ENCODE measurements at places on chromosomes 11 and 22.

DNA sequence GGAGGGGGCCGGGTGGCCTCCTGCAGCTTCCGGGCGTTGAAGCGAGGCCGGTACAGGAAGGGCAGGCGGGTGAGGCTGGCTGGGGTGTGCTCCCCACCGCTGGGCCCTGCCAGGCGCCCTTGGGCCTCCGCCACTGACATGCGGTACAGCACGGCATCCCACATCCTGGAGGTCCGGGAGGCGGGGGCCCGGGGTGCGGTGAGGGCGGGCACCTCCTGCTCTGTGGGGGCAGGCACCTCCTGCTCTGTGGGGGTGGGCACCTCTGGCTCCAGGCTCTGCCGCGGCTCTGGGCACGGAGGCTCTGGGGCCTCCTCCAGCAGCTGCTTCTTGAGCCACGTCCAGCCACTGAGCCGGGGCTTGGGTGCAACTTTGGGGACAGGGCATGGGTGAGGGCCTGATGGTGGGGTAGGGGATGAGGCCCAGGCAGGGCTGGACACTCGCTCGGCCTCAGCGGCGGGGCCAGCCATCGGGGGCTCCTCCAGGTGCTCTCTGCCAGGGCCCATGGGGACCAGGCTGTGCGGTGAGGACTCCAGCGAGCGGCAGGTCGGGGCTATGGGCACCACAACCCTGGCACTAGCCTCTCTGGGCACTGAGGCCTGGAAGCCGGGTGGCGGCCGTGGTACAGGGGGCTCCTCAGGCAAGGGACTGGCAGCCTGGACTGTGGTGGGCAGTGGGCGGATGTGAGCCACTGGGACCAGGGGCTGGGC lies 2.3 kb downstream of the PRR33 start:
- DNase-seq, result peak; percentile 89

GRCh38 chr11:69286374-69287371 lies 7.3 kb upstream of the MYEOV start:
- DNase-seq, result no peak

GRCh38 chr22:50072714-50073538 lies 12.3 kb downstream of the MLC1 start:
- DNase-seq, result no peak

- DNase-seq, result no peak
Observed at GRCh38 chr11:71474771-71475483, 21.9 kb downstream of the NADSYN1 start.

GRCh38 chr11:95641495-95641894 lies 148.1 kb downstream of the FAM76B start:
- DNase-seq, result peak; percentile 4

DNA sequence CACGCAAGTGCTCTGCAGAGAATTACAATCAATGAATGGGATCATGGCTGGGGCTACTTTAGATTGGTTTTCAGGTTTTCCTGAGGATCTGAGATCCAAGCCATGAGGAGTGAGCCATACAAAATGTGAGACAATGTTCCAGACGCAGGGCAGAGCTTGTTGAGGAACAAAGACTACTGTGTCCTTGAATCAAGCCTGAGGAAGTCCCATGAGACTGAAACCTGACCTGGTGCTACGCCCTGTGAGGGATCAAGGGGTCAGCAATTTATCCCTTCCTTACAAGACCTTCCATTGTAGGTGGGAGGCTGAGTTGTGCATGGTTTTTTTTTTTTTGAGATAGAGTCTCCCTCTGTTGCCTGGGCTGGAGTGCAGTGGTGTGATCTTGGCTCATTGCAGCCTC lies 2.1 kb downstream of the INCENP start:
- no peak for DNase-seq

- DNase-seq, result no peak
Observed at GRCh38 chr11:22466809-22467208, 128.6 kb downstream of the SLC17A6 start.

- DNase-seq, result no peak
Observed at GRCh38 chr11:20029193-20029592, 131.1 kb downstream of the DBX1 start.

DNA sequence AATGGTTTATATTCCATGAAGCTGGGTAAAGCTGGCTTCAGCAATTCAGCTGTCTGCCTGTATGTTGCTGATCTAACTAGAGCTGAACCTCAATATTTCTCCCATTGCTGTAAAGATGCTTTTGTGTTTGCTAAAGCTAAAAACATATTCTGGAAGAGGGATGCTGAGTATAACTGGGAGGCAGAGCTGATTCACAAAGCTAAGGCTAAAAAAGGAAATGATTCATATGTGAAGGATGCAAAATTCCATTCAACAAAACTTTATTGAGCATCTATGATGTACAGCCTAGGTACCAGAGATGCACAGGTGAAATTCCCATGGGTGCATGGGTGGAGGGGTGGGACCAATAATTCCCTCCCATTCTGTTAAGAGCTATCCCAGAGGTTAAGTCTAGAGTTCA lies 193.9 kb downstream of the KIF18A start:
- DNase-seq, result no peak

DNA sequence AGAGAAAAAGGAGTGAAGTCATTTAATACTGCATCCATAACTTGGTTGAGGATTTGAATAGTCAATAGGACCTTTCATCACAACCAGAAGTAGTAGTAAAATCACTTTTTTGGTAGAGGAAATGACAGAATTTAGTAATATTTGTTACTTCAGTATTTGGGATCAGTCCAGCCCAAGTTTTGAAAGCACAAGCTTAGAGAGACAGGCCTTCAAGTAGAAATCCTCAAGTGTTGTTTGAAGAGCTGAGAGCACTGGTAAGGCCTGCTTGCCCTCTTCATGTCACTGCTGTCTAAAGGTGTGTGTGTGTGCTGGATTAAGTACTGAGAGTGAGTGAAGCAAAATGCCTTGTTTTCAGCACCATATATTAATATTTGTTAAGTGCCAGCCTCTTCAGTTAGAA lies 137.3 kb downstream of the WNT11 start:
- no peak for DNase-seq

DNA sequence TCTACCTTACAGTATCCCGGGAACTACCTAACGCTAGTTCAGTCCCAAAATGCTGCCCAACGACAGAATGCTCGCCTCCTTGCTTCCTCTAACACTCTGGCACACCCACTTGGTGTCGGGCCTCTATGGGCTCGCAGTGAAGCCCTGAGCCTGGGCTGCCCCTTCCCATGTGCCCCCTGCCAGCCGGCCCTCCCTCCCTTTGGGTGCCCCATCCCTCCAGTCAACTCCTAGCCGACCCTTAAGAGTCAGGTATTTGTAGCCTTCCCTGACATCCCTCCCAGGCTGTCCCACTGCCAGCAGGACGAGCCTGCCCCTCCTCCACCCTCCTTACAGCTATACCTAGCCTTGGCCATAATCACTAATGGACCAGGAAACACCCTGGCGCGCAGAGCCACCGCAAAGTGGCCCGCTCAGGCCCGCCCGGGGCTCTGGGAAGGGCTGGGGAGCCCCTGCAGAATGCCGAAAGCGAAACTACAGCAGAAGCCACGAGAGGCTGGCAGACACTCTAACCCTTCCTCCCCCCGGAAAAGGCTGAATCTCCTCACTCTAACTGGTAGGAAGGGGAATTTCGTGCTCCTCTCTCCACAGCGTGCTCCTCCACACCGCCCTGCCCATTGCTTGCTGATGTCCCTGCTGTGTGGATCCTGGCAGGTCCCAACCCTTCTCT lies 8.2 kb downstream of the CBX7 start:
- peak; percentile 49 for DNase-seq

DNA sequence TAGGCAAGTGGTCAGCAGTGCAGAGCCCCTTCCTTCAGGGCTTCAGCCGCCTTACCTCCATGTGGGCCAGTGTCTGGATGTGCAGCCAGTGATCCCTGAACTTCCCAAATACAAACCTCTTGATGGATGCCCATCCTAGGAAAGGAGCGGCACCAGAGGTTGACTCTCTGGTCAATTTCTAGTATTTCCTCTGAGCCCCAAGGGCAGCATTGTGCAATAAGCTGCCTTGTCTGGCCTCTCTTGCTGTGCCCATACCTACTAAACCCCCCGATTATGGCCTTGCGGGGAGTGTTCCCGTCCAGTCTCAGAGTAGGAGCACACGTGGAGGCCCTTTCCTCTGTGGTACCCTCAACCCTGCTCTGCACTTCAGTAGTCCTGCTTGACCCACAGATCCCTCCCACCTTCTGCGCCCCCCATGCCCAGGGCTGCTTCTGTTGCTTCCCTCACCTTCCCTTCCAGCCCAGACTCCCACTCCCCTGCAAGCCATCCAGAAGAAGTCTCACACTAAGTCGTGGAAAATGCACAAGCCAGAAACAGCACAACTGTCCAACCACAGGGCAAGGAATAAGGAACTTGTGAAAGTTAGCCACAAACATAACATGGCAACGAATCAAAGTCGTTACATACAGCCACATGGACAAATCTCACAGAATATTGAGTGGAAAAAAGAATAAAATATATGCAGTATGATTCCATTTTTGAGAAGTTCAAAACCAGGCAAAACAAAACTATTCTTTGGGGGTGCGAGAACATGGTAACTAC lies 39.6 kb upstream of the HORMAD2 start:
- no peak for DNase-seq

DNA sequence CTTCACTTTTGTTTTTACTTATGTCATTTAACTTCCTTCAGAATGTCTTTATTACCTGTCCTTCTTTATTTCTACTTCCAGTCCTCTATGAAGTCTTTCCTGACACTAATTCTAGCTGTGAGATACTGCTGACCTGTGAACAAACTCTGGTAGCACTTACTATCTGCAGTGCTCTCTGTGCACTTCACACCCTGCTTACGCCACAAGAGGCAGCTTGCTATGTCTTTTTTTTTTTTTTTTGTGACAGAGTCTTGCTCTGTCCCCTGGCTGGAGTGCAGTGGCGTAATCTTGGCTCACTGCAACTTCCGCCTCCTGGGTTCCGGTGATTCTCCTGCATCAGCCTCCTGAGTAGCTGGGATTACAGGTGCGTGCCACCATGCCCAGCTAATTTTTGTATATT lies 10.7 kb downstream of the STIM1 start:
- DNase-seq, result no peak

DNA sequence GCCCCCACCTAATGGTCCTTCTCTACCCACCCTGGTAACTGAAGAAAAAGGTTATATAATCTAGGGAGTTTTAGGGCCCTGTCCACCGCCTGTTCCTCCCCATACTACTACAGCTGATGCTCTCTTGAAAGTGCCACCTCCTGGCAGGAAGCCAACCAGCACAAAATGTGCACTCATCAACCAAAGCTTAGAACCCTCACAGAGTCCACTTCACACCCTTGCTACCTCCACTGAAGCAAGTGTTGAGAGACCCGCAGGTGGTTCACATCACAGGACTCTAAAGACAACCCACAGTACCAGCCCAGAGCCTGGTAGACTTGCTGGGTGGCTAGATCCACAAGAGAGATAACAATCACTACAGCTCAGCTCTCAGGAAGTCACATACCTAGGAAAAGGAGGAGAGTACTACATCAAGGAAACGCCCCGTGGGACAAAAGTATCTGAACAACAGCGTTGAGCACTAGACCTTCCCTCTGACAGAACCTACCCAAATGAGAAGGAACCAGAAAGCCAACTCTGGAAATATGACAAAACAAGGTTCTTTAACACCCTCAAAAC lies 17.5 kb upstream of the OR10W1 start:
- no peak for DNase-seq

- no peak for DNase-seq
Observed at GRCh38 chr11:23099256-23099655, 239.0 kb upstream of the CCDC179 start.

DNA sequence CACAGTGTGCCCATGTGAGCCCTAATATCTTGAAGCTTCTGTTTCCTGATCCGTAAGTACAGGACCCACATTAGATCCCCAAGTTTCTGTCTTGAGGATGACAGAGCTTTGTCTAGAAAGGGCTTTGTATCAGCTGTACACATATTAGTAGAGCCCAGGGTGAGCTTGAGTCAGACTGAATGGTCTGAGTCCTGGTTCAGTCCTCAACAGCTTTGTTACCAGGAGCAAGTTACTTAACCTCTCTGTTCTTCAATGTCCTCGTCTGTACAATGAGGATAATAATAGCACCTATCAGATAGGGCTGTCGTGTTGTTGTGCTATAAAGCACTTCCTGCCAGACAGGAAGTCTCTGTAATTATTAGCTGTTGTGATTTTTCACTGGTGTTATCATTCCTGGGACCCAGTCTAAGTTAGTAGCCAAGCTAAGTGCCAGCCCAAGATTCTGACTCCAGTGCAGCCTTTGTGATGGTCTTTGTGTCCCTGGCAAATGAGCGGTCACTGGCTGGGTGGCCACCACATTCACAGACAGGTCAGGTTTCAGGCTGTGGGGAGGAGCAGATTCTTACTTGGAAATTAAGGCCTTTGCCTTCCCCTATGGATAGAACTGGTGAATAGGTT lies 6.8 kb downstream of the TOM1 start:
- no peak for DNase-seq

- no peak for DNase-seq
Observed at GRCh38 chr11:102456381-102456780, 3.8 kb upstream of the TMEM123 start.

GRCh38 chr11:31442086-31442485 lies 67.3 kb downstream of the IMMP1L start:
- no peak for DNase-seq

DNA sequence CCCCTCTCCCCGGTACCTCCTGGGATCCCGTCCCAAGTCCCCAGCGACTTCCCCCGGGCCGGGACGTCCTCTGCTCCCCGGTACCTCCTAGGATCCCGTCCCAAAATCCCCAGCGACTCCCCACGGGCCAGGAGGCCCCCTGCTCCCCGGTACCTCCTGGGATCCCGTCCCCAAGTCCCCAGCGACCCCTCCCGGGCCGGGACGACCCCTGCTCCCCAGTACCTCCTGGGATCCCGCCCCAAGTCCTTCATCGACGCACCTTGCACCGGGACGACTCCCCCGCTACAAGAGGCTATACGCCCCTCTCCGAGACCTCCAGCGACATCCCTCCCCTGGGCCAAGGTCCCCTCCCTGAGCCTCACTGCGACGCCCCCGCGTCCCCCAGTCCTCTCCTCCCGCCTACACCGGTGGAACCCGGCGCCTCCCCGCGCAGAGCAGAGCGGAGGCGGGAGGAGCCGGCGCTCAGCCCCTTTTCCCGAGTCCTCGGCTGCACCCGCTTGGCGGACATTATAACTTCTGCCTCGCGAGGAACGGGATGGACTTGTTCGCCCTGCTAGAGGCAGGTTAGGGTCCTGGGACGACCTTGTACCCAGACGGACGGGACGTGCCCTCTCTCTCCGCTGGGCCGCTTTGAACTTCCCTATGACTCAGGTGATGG lies 912 bp downstream of the KREMEN1 start:
- no peak for DNase-seq

GRCh38 chr22:20650294-20651207 lies 123.4 kb upstream of the SERPIND1 start:
- DNase-seq, result no peak

DNA sequence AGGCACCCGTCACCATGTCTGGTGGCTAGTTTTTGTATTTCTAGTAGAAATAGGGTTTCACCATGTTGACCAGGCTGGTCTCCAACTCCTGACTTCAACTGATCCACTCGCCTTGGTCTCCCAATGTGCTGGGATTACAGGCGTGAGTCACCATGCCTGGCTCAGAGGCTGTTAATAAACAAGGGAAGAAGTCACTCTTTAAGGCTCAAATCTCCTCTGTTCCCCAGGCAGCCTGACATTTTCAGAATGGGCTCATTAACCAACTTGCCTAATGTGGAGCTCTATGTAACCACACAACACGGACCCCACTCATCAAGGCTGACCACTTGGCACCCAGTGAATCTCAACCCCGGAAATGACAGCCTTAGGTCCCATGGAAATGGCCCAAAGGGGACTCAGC lies 24.1 kb downstream of the APOL3 start:
- DNase-seq, result no peak

- no peak for DNase-seq
Observed at GRCh38 chr11:12430351-12430750, 53.0 kb downstream of the PARVA start.

GRCh38 chr11:95187723-95188122 lies 43.3 kb downstream of the SESN3 start:
- no peak for DNase-seq

All from activated gamma-delta T cell treated with Interleukin-2 at 50 U/mL for 16 hours (primary cell).